Naive thymus-derived CD4-positive, alpha-beta T cell (primary cell): ENCODE measurements at places on chromosomes 4 and X. TPM values are rescaled to one million over a fixed set of nuclear protein-coding genes. Genes with fewer than 3 reads are reported as not detected.
A peak's percentile ranks its signal among the peaks of the same experiment; 100 is the strongest.

DNA sequence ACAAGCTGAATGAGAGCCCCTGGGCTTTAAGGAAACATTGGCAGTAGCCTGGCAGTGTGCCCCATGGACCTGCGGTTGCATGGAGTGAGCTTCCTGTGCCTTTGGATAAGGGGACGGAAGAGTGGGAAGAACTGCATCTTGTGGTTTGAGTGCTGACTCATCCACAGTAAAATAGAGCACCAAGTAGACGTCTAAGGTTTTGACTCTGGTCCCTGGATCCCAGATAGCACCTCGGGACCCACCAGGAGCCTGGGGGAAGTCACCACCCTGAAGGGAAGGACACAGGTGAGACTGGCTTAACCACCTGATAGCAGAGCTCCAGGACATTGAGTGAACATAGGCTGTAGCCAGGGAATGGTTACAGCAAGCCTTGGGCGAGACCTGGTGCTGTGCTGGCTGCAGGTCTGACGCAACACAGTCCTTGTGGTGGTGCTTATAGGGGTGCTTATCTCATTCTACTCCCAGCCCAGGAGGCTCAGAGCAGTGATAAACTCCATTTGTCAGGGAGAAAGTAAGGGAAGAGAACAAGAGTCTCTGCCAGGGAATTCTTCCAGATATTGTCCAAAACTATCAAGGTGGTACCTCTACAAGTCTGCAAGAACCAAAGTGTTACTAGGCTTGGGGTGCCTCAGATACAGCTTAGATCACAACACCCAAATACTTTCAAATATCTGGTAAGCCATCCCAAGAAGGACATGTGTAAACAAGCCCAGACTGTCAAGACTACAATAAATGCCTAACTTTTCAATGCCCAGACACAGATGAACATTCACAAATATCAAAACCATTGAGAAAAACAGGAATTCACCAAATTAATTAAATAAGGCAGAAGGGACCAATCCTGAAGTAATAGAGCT is 123.6 kb upstream of the TET2 start:
- DNase-seq, result no peak

- no peak for DNase-seq
These were observed 121.1 kb upstream of the SORBS2 start for GRCh38 chr4:185933078-185933581.

GRCh38 chrX:42680666-42681065 is 97.3 kb downstream of the PPP1R2C start:
- DNase-seq, result no peak

- no peak for DNase-seq
These were observed 66.3 kb upstream of the FAM9C start for GRCh38 chrX:13110433-13111324.

GRCh38 chrX:357693-358471 is 28.8 kb downstream of the PPP2R3B start:
- DNase-seq, result peak; percentile 70

Gene SPON2
- 3.8 TPM for polyA plus RNA-seq

Gene FRAS1
- polyA plus RNA-seq, result not detected

Gene KCND1
- polyA plus RNA-seq, result 0.07 TPM
